ENCODE measurements at places on chromosomes 2 and 18. TPM values are rescaled to one million over a fixed set of nuclear protein-coding genes. Genes with fewer than 3 reads are reported as not detected.

SOCS6 gene
- 2.2 TPM for total RNA-seq

OBSL1 gene
- 1.7 TPM for total RNA-seq

APCDD1 gene
- total RNA-seq, result not detected

CRYBA2 gene
- not detected for total RNA-seq

SEMA4F gene
- 3.9 TPM for total RNA-seq

- H3K36me3 ChIP-seq, result no peaks in the 10 kb centered on the region
- no peak overlapping the region for H3K4me3 ChIP-seq
- no peak for DNase-seq
- H3K4me1 ChIP-seq, result no peaks in the 10 kb centered on the region
These were observed 107.2 kb upstream of the ETAA1 start for GRCh38 chr2:67289921-67290371.

GRCh38 chr2:8611700-8612099 is 70.2 kb upstream of the ID2 start:
- H3K4me1 ChIP-seq, result peaks cover 9% of the 10 kb centered on the region
- no peak overlapping the region for H3K27ac ChIP-seq

GRCh38 chr18:46627136-46627535 is 29.9 kb downstream of the LOXHD1 start:
- no peaks in the 10 kb centered on the region for H3K27me3 ChIP-seq
- no peak for DNase-seq
- no peaks in the 10 kb centered on the region for H3K36me3 ChIP-seq
- H3K27ac ChIP-seq, result no peak overlapping the region
- H3K4me1 ChIP-seq, result peaks cover 37% of the 10 kb centered on the region
- H3K4me3 ChIP-seq, result no peak overlapping the region

DNA sequence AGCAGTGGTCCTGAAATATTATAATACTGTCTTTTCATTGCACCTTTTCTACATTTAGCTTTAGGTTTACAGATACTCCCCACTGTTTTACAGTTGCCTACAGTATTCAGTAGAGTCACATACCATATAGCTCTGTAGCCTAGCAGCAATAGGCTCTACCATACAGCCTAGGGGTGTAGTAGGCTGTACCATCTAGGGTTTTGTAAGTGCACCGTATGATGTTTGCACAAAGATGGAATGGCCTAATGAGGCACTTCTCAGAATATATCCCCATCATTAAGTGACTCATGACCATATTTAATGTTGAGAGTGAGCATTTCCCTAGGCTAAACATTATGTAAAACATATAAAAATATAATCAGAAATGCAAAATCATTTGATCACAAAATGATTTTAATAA is 511.3 kb upstream of the RAB12 start:
- H3K4me1 ChIP-seq, result no peaks in the 10 kb centered on the region
- no peaks in the 10 kb centered on the region for H3K36me3 ChIP-seq
- H3K27me3 ChIP-seq, result no peaks in the 10 kb centered on the region

- DNase-seq, result no peak
- H3K27me3 ChIP-seq, result no peaks in the 10 kb centered on the region
- peaks cover 4% of the 10 kb centered on the region for H3K4me1 ChIP-seq
- no peak overlapping the region for H3K27ac ChIP-seq
- H3K4me3 ChIP-seq, result no peak overlapping the region
These were observed 123.9 kb downstream of the TMEM17 start for GRCh38 chr2:62382122-62382521.

DNA sequence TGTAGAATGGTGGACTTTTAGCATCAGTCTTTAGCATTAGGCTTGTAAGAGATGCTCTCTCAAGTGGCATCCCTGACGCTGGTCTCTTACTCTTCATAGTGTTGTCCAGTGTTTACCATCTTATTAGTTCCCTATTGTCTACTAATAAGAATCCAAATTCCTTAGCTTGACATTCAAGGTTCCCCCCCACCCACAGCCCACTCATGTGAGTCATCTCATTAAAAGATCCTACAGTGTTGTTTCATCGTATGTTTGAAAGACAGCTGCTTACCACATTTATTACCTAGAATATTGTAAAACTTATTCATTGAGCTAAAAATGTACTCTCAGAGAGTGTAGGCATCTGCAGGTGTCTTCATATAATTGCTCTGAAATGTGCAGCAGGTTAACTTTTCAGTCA is 28.5 kb downstream of the EIF5B start:
- H3K36me3 ChIP-seq, result peaks cover 33% of the 10 kb centered on the region
- no peak for DNase-seq
- no peak overlapping the region for H3K27ac ChIP-seq
- no peaks in the 10 kb centered on the region for H3K27me3 ChIP-seq

GRCh38 chr2:178949584-178949983 is 100.4 kb downstream of the CCDC141 start:
- H3K27ac ChIP-seq, result no peak overlapping the region
- no peaks in the 10 kb centered on the region for H3K27me3 ChIP-seq
- H3K4me3 ChIP-seq, result no peak overlapping the region
- H3K4me1 ChIP-seq, result no peaks in the 10 kb centered on the region
- DNase-seq, result no peak

- H3K4me1 ChIP-seq, result peaks cover 3% of the 10 kb centered on the region
- H3K4me3 ChIP-seq, result no peak overlapping the region
- DNase-seq, result no peak
- H3K36me3 ChIP-seq, result peaks cover 32% of the 10 kb centered on the region
- H3K27me3 ChIP-seq, result no peaks in the 10 kb centered on the region
These were observed 29.4 kb upstream of the DYSF start for GRCh38 chr2:71423817-71424420.

Data from activated naive CD8-positive, alpha-beta T cell treated with anti-CD3 and anti-CD28 coated beads for 36 hours (primary cell).